ENCODE measurements at places on chromosomes 5 and 9. TPM values are rescaled to one million over a fixed set of nuclear protein-coding genes. Genes with fewer than 3 reads are reported as not detected.

Gene HAVCR1
- total RNA-seq = not detected

- peak; percentile 71 for DNase-seq
These were observed 96.5 kb downstream of the PPARGC1B start for GRCh38 chr5:149826574-149826973.

DNA sequence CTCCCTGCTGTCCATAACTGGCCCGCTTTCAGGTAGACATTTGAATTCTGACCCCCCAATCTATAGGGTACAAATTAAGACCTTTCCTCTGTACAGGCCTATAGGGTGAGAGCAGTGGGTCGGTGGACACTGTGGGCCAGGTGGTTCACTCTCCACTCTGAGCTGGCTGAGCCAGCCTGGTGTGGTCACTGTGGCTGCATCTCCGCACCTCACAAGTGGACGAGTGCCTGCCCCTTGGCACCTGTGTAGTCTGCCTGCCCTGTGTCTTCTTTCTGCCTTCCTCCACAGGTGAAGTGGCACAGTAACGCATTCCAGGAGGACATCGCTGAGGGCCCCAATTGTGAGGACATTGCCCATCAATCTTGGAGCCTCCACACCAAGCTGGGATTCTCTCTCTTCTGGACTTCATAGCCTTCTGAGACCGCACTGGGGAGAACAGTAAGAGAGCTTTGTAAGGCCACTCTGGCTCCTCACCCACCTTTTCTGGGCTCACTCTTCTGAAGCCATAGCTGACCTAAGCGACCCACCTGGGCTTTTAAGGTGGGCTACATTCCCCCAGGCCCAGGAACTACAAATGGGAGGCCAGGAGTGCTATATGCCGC lies 33.5 kb upstream of the JADE2 start:
- DNase-seq = no peak

Gene FREM1
- total RNA-seq = 2.0 TPM

Gene THOC3
- total RNA-seq = 8.1 TPM

DNA sequence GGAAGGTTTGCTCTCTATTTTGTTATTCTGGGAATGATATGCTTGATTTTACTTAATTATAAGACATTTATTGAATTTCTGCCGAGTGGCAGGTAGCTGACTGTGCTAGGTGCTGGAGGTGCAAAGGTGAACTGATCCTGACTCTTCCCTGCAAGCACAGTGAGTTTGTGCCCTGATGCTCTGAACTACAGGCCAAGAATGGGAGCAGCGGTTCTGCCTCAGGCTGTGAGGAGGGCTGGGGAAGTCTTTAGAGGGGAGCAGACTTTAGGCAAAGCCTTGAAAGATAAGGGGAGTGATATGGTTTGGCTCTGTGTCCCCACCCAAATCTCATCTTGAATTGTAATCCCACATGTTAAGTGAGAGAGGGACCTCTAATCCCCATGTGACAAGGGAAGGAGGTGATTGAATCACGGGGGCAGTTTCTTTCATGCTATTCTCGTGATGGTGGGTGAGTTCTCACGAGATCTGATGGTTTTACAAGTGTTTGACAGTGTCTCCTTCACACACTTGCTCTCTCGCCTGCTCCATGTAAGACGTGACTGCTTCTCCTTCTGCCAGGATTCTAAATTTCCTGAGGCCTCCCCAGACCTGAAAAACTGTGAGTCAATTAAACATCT lies 73.1 kb downstream of the NDFIP1 start:
- DNase-seq = no peak

DNA sequence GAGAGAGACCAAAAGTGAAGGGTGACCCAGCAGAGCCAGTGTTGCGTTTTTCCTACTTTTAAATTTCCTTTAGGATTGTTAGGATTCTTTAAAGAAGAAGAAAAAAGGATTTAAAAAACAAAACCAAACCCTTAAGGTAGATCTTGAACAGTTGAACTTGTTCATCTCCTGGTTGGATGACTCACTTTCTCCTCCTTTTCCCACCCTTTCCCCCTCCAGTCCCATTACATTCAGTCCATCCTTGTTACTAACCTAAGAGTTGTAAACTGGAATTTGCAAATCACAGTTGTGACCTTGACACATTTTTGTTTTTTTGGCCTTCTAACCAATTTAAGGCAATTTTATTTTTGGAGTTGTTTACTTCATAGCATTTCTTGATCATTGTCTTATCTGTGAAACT lies 289.2 kb downstream of the ARHGAP26 start:
- no peak for DNase-seq

GRCh38 chr9:93491593-93492232 lies 38.3 kb upstream of the FAM120AOS start:
- no peak for DNase-seq

- no peak for DNase-seq
These were observed 21.8 kb downstream of the TMEM38B start for GRCh38 chr9:105716146-105716545.

DNA sequence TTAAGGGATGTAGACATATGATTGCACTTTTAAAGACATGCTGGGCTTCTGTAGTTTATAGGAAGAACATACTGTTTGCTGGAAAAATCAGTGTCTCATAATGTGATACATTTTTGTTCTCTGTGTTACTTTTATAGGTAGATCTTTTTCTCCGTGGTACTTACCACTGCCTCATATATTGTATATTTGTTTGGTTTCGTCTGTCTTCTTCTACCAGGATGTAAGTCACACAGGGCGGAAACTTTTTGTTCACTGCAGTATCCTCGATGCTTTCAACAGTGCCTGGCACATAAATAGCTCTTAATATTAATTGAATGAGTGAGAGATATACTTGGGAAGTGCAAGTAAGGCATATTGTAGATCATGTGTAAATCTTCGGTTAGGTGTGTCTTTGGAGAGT lies 135.4 kb downstream of the GDNF start:
- DNase-seq = no peak

GRCh38 chr5:109453251-109453650 lies 43.5 kb upstream of the PJA2 start:
- no peak for DNase-seq
